Adrenal gland (tissue), 19 donors: ENCODE measurements at places on chromosomes 5 and 9.

- no peak for DNase-seq
These were observed 257.9 kb downstream of the MAN2A1 start for GRCh38 chr5:109947667-109948066.

- peak; percentile 29 for DNase-seq
These were observed at the start of gene NEK6 for GRCh38 chr9:124257844-124258606. TSS of gene NEK6 (plus strand) at chr9:124257949. CDS start at chr9:124301965, 44,016 bp downstream.

DNA sequence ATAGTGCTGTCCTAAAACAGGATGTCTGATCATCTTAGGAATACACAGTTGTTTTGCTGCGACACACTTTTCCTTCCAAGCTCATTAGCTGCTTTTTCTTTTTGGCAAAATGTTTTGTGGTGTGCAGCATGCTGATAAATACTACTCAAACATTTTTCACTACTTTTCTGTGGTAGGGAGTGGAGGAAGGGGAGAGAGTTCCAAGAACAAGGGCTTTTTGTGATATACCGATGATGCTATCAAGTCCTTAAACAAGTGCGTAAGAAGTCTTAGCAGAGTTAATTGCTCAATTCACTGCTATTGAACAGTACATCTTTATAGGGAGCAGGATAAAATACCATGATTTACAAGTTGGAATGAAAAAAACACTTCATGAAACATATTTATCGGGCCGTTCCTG, 23.6 kb upstream of the TEK start:
- DNase-seq: no peak

GRCh38 chr9:36426348-36426747, 26.3 kb upstream of the RNF38 start:
- no peak for DNase-seq

DNA sequence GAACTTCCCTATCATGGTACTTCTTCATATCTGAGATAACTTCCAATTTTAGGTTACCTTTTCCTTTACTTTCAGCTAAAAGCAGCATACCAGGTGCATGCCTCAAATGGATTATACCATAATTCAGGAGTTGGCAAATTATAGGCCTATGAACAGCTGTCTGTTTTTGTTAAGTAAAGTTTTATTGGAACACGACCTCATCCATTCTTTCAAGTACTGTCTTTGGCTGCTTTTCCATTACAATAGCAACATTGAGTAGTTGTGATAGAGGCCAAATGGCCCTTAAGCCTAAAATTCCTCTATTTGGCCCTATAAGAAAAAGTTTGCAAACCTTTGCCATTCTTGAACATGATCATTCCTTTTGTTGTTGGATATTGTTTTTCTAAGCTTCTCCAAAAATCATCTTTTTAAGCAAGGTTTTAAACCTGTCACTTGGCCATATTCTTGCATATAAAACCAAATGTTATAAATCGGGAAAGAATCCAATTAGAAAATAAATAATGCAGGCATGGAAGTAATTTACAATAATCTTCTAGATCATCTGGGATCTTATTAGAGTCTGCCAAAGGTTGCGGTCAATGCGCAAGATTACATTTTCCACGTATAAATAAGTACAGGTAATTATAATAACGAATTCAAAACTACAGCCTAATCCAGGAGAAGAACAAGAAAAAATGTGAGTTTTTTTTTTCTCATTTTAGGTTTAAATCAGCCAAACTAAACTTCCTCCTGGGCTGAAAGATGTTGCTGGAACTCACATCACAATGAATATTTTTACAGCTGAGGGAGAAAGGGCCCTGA, 226.5 kb upstream of the ANKRD55 start:
- no peak for DNase-seq

- peak; percentile 31 for DNase-seq
These were observed 23.5 kb upstream of the LPCAT1 start for GRCh38 chr5:1547236-1547635.

GRCh38 chr9:35510754-35511428, 21.0 kb downstream of the RUSC2 start:
- peak; percentile 75 for DNase-seq

DNA sequence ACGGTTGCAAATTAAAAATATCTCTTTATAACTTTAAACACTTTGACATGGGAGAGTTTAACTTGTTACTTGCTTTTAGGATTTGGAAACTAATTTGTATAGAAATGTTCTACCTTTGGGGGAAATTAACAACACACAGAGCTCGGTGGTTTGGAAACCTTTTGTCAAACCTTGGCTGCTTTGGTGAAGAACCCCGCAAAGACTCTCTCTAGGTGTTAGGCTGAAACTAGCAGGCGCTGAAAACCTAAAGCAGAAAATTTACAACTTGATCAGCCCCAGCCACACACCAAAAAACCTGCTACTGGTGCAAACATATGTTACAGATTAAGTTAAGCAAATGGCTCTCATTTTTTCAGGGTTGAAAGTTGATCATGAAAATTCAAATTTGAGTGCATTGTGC, 25.8 kb downstream of the NR2F1 start:
- no peak for DNase-seq

DNA sequence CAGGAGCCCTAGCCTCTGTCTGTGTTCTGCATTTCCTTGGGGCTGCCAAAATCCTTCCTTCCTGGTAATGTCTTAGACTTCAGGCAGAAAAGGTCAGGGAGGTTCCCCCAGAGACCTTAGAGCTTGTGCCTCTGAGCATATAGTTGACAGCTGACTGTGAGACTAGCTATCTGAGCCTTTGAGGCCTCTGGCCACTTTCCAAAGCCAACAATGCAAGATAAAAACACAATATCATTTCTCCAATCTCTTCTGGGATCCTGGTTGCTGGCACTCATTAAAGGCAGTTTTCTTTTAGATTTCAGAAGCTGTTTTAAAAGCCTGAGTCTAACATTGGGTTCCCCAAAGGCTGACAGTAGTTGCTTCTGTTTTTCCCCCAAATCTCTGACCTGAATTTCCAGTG, 13.2 kb upstream of the GLRA1 start:
- no peak for DNase-seq

- peak; percentile 14 for DNase-seq
These were observed 4.1 kb upstream of the GBGT1 start for GRCh38 chr9:133167769-133168168.

DNA sequence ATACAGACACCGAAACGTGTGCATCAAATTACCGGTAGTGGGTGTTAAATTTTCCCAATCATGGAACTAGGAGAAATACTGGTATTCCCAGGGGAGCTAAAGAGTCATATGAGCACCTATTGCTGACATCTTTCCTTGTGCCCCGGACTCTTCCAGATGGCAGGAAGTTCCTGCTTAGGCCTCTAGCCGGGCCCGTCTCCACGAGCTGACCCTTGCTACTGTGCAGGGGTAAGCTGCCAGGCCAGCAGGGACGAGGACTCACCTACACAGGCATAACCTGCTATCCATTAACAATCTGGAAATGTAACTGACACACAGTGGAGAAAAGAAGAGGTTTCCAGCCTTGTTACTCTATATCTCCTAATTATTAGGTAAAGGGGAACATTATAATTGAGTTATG, 16.2 kb upstream of the SSBP2 start:
- DNase-seq: no peak

DNA sequence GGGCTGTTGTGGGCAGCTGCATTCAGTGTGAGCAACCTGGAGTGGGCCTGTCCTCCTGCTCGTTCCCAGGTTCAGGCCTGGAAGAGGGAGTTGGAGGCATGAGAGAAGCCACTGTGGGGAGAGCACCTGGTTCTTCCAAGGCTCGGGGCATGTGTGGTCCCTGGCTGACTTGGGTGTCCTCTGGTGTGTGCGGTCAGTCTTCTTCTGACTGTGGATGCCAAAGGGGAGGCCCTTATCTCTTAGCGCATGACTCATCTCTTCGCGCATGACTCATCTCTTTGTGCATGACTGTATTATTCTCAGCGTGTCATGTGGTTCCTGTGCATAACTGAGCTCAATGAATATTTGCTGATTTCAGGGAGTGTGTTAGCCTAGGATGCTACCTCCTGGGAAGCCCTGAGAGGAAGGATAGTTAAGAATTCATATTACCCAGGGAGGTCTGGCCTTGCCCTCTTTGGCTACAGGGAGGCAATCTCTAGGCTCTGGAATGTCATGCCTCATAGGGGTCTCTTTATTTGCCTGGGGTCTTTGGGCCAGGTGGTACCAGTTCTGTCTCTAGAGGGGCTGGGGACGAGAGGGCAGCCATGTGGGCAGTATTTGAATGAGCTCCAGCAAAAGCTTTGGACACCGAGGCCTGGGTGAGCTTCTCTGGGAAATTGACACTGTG, 188.7 kb downstream of the HSPA4 start:
- DNase-seq: peak; percentile 77

DNA sequence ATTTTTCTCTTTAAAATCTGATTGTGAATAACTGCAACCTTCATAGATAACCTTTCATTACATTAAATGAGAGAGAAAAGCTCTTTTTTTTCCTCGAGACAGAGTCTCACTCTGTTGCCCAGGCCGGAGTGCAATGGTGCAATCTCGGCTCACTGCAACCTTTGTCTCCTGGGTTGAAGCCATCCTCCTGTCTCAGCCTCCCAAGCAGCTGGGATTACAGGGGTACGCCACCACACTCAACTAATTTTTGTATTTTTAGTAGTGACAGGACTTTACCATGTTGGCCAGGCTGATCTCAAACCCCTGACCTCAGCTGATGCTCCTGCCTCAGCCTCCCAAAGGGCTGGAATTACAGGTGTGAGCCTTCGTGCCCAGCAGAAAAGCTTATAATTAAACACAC, 69.9 kb upstream of the ERBIN start:
- DNase-seq: no peak

GRCh38 chr9:32350682-32351081, 33.8 kb upstream of the ACO1 start:
- no peak for DNase-seq

DNA sequence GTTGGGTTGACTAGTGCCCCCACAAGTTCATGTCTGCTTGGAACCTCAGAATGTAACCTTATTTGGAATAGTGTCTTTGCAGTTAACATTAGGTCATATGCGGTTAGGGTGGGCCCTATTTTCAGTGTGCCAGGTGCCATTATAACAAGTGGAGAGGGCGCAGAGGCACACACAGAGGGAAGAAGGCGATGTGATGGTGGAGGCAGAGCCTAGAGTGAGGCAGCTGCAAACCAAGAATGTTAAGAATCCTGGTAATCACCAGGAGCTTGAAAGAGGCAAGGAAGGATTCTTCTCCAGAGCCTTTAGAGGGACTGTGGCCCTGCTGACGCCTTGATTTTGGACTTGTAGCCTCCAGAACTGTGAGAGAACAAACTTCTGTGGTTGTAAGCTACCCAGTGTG, 10.9 kb downstream of the GPR107 start:
- no peak for DNase-seq

DNA sequence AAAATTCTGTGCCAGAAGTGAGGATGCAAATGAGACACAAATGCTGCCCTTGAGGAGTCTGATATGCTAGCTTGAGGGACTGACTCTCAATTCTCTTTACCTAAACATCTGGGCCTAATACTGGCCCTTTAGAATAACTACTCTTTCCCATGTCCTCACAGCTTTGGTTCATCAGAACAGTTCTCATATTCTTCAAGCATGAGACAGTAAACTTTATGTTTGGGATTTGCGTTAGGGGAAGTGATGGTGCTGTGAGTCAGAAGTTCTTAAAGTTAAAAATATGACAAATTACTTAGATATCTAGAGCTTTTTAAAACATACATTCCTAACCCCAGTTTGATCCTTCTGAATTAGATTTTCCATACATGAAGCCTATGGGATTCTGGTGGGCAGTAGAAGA, 665.0 kb upstream of the RGMB start:
- no peak for DNase-seq

DNA sequence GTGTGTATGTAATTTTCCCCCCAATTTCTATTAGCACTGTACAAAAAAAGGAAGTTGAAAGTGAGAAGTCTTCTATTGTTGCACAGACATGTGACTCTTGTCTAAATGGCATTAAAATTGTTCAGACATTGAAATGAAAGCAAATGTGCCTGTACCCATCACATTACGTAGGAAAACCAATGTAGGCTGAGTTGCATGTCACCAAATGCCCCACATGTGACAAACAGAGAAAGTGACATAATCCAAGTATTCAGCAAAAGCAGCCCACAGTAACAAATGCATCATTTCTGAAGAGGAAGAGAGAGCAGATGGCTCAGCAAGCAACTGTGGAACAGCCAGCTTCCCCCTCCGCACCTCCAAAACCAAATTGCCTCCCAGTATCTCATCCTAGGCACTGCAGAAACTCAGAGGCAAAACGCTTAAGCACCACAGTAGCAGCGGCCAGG, 161.5 kb upstream of the NR4A3 start:
- DNase-seq: no peak

GRCh38 chr9:5364294-5365024, 24.8 kb upstream of the RLN1 start:
- no peak for DNase-seq

GRCh38 chr5:35478856-35479682, 138.6 kb upstream of the SPEF2 start:
- DNase-seq: no peak

DNA sequence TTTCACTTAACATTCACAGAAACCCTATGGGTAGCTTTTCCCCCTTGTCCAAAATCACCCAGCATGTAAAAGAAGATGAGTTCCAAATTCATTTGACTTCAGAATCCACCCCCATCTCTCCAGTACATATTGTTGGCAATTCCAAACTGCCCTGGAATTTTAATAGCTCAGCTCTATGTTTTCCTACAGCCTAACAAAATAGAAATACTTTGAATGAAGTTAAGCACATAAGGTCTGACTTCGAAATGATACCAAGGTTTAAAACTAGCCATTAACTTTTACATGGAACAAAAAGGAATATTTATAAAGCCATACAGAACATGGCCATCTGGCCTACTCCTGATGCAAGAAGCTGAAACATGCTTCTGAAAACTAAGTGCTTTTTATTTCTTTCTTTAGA, 634.3 kb downstream of the PDE4D start:
- DNase-seq: no peak

GRCh38 chr9:72586388-72587130, 65.2 kb downstream of the TMC1 start:
- no peak for DNase-seq

DNA sequence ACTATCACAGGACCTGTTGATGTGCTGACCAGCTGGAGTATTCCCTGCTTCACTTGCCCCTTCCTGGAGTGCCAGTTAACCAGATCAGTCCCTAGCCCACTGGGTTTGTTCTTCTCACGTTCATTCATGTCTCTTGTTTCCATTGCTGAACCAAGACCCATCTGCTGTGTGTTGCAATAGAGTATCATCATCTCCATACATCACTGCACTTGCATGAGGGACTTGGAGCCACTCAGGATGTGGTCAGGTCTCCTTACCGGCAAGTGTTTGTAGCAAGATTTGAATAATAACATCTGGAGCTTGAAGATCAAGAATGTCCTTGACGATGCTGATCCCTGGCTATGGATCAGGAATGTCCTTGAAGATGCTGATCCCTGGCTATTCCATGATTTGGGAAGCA, 358.6 kb downstream of the IRX1 start:
- DNase-seq: no peak

- no peak for DNase-seq
These were observed 130.5 kb downstream of the SCAMP1 start for GRCh38 chr5:78490709-78491485.

GRCh38 chr9:97501972-97502221, 431 bp downstream of the TMOD1 start:
- DNase-seq: no peak

GRCh38 chr5:153496835-153497234, 6.4 kb downstream of the GRIA1 start:
- no peak for DNase-seq
